NCI-H1092 treated with DMSO at 0.1 percent for 48 hours (cell line): ENCODE measurements at places on chromosomes 7 and 10.

GRCh38 chr10:37490266-37490665 lies 364.9 kb downstream of the ANKRD30A start:
- no peak for DNase-seq

GRCh38 chr7:100066953-100067352 lies 14.6 kb downstream of the ZNF3 start:
- DNase-seq, result no peak

GRCh38 chr7:45923290-45923689 lies 2.2 kb upstream of the IGFBP3 start:
- DNase-seq, result peak; percentile 57

- DNase-seq, result no peak
Measured at GRCh38 chr7:153852261-153852660, 199.9 kb upstream of the DPP6 start.

GRCh38 chr7:42134276-42134876 lies 102.6 kb downstream of the GLI3 start:
- no peak for DNase-seq

DNA sequence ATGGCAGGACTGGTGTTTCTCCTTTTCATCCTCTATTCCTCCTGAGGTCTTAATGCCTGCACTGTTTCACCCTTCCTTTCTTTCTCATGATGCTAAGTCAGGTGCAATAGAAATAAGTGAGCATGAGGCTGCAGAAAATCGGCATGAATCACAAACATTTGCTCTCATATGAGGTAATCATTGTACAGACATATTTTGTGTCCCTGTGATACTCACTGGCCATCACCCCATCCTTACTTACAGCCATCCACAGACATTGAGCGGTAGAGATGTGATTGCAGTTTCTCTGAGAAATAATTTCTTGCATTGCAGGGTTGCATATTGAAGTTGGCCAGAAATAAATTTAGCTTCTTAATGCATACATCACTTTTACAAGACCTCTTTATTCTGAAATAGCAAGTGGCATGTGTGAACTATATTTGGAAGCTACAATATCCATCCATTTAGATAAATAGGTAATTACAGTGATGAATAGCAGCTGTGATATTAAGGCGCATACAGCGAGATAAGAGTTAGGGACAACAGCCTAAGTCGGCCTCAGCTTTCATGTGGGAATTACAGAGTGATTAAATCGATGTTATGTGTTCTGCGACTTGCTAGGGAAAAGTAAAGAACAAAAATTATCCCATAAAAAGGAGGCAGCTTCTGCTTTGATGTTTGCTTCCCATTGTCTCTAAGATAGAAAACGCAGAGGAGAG lies 612.6 kb downstream of the SORCS3 start:
- DNase-seq, result no peak

DNA sequence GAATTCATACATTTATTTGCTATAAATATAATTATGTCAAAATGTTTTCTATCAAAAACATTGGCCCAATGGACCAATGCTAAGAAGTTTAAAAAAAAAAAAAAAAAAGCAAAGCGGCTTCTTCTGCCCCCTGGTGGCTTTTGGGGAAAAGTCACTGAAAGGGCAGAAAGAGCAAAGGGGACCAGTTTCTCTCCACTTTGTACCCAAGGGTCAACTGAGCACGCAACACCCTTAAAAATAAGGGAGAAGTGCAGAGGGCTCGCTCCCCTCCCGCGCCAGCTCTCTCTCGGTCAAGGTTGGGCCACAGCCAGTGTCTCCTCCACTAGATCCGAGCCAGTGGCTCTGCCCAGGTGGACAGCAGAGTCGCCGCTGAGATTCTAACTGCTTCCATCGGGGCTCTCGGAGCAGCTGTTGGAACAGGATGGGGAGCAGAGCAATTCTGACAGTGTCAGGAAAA lies 136.4 kb upstream of the FGFR2 start:
- peak; percentile 1 for DNase-seq

- DNase-seq, result peak; percentile 56
Measured at GRCh38 chr10:30687698-30688213, 58.2 kb upstream of the LYZL2 start.
